ENCODE measurements at places on chromosomes 2 and 18.
A peak's percentile ranks its signal among the peaks of the same experiment; 100 is the strongest.

DNA sequence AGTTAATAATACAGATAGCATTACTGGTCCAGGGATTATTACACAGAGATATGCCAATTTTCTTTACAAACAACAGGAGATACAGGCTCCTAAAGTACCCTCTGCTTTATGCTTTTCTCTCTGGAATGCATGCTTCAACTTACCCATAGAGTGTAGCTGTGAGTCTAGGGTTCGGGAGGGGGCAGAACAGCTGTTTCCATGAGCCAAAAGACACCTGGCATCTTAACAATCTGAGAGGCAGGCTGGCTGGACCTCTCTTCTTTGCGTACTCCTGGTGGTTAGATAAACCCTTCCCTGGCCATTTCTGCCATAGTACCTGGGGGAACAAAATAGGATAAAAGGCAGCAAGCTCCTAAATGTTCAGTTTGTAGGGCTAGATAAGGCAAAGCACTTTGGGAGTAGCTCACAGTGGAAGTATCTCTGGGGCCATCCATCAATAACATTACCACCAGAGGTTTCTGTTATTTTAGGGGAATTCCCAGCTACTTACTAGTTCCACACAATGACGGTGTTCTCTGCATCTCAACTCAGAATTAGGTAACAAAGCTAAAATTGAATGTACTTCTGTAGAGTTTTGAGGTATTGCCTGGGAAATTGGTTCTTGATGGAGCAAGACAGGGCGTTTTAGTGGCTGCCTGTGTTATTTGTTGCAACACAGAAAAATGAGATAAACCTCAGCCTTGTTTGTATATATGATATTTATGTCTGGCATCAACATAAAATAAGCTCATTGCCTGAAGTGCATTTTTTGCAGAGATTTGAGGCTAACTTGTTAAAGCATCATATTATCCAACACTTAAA, 6.2 kb upstream of the CCDC85A start:
- no peak for DNase-seq

DNA sequence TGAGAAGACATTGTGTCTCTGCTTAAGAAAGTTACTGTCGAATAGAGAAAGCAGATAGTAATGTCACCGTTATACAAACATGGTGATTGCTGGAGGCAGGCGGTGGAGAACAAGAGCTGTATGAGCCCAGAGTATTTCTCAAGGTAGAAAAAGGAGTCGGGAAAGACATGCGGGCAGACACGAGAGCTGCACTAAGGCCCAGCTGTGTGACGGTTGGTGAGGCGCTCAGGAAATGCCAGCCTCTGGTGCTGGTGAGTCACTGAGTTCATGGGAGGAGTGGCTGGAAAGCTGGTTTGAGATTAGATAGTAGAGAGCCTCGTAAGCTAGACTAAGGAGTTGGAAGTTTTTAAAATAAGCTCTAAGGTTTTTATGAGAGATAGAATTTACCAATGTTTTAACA, 390.9 kb upstream of the TRIB2 start:
- DNase-seq, result peak; percentile 66

DNA sequence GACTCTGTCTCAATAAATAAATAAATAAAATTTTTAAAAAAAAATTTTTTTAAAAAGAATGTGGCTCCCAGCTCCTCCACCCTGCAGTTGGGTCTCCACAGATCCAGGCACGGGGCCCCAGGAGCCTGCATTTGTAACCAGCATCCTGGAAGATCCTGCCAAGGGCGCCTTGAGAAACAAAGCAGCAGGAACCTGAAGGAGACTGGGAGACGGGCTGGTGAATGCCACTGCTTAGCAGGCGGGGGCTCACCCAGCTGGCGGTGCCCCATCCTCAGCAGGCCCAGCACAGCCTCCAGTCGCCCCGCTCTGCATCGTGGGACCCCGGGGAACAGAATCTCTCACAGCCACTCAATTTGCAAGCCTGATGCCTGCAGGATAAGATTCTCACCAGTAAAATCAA, 187.5 kb upstream of the SALL3 start:
- DNase-seq, result no peak

DNA sequence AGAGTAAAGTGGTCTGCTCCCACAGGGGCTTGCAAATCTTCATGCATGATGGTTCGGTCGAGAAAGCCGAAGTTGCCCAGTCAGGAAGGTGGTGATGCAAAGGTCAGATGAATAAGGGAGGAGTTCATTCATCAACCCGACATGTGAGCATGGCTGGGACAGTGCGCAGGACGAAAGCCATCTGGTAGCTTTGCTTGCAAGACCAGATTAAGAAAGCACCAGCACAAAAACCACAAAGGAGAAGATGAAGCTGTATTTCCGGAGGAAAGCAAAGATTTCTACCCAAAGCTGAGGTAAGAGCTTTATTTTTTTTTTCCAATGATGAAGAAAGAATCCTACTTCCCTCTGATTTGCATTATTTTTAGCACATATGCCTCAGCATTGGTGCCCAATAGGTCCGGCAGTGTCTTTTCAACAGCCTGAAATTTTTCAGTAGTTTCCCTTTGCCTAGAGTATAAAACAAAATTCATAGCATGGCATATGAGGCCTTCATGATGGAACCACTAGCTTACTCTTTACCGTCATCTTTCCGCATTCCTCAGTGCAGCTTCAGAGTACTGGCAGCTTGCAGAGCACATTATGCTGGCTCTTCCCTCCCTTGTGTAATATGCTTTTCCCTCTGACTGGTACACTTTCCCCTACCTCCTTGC, 112.0 kb upstream of the THOC1 start:
- DNase-seq, result no peak

DNA sequence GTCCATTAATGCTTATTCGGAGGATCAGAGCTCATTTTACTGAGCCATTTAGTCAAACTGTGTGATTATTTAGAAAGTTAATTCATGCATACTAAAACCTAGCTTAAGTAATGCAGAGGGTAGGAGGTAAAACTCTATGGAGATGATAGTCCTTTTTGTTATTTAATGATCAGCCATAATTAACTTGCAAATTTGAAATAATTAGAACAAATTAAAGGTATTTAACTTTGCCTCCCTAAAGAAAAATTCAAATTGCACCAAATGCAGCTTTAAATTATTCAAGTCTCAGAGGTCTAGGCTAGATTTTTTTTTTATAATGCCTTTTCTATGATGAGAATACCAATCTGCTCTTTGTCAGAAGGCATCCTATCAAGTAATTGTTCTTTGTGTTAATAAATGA, 310.9 kb downstream of the KIAA1328 start:
- no peak for DNase-seq

DNA sequence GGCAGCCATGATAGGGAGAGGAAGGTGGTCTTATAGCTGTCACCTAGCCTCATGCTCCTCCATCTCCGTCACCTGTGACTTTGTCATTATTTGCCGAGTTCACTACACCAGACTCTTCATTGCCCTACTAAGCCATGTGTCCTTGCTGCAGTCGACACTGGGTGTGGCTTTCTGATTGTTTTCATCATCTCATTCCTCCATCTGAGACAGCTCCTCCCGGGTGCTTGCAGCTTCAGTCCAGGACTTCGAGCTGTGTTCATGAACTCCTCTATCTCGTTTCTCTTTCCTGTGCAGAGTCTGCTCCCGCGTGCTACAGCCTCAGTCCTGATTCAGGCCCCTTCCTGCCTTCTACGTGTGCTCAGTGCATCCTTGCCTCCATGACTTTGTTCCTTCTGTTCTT, 295.1 kb upstream of the TNP1 start:
- no peak for DNase-seq

DNA sequence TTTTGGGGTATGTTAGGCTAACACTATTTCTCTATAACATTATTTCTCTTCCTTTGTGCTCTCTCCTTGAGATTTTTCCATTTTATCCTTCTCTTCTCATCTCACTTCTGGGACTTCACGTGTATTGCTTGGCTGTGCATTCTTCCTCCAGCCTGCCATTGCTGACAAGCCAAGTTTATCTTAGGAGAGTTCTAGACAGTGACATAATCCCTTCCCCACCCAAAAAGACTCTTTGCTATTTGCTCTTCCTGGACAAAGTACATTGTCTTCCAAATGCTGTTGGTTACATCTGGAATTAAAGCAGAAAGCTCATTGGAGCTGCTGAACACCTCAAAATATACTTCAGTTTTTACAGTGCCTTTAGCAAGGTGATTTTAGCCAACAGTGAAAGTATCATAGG, 8.9 kb downstream of the TSPYL6 start:
- DNase-seq, result no peak

GRCh38 chr2:230010501-230010900, 58.2 kb downstream of the SLC16A14 start:
- DNase-seq, result no peak

DNA sequence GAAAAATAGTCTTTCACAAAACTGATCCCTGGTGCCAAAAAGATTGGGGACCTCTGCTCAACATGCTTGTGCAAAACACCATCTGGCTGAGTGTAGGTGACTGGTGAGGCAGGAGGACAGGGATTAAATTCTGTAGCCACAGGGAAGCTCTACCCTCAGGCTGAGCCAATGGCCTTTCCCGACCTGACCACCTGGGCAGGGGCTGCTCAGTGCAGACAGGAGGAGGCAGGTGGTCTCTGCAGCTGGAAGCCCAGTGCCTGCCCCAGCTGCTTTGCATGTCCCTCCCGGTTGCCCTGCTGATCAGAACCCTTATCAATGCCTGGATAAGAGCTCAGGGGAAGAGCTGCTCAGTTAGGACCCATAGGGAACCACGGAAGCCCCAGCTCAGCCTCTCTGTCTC, 235.3 kb downstream of the ANKRD36 start:
- DNase-seq, result no peak

DNA sequence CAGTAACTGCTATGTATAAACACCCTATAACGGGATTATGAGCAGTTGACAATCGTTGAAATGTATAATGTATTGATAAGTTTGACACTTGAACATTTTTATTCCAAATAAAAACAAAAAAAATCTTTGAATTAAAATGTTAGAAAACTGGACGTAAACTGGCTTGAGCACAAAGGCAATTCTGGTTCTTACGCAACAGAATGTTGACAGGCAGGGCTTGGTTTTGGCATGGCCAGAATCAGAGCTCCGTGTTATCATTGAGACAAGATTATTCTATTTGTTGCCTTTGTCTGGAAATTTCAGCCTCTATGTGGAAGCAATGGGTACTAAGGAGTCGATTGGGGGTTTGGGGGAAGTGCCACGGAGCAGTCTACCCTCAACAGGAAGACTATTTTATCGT, 1028.6 kb upstream of the ZEB2 start:
- DNase-seq, result no peak

DNA sequence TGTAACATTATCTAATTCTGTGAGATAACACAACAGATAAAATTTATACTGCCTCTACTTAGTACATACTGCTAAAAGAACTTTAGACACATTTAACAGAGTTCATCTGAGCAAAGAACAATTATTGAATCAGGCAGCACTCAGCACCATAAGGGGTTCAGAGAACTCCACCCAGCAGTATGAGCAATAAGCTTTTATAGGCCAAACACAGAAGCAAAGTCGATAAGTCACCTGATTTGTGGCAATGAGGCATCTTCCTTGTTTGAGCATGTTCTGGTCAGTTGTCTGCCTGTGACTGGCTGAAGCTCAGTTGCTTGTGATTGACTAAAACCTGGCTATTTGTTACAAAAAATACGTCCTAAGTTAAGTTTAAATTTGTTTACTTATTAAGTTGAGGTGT, 746.1 kb upstream of the DDX18 start:
- DNase-seq, result no peak

DNA sequence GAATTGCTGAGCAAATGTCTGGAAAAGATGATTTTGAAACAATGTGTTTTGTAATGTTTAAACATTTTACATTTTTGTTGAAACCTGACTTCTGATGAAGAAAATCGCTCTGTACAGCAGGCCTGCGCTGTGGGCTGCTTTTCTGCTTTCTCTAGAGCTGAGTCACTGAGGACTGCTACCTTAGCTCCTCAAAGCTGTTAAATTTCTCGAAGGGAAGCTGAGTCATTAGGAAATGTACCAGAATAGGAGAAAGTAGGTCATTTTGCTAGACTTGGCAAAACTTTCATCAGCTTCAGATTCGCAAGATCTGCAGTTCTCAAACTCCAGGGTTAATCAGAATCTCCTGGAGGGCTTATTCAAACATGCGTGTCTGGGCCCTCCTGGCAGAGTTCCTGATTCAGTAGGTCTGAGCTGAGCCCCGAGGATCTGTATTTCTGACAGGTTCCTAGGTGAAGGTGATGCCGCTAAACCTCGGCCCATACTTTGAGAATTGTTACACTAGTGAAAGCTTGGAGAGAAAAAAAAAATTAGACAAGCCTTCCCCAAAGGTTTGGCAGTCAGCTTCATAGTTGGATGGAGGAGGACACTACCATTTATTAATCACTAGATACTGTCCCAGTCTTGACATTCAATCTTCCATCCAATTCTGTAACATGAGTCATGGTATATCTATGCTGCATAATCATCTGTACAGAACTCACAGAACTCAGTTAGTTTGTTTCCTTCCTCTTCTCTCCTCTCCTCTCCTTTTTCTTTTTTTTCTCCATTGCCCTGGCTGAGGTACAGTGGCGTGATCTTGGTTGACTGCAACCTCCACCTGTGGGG, 297.6 kb downstream of the PARD3B start:
- DNase-seq, result peak; percentile 94

GRCh38 chr2:85826990-85827878, 61.6 kb downstream of the ST3GAL5 start:
- peak; percentile 53 for DNase-seq

GRCh38 chr18:7221424-7222155, 9.3 kb upstream of the LRRC30 start:
- DNase-seq, result peak; percentile 66

DNA sequence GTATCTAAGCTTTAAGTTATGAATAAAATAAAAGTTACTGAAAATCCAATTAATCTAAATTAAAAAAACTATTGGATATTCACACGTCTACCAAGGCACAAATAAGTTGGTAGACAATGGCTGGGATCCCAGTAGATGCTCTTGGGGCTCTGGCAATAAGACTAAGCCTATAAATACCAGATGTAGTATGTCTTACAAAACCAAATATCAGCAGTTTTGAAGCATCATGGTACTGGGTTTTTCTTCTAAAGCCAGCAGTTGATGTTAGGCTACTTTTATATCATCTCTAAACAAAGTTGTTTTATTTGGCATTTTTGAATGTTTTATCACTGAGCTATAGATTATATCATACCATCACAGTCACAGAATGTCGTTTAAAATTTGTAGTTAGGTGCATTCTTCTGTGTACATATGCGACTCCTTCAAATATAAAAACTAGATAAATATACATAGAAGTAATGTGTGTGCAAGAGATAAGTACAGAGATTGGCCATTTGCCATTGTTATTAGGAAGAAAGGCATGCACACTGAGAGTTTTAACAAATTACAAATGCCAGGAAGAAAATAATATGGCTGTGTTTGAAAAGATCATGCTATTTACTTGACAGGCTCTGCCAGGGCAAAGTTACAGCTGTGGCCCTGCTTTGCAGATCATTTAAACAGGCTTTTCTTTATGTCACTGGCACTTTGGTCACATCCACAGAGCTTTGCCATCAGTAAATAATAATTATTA, 21.6 kb upstream of the TMEM17 start:
- no peak for DNase-seq

GRCh38 chr18:26268454-26268853, 42.2 kb downstream of the TAF4B start:
- no peak for DNase-seq

GRCh38 chr2:239173301-239173700, 227.5 kb downstream of the HDAC4 start:
- no peak for DNase-seq
